ENCODE measurements at places on chromosomes 11 and 22. TPM values are rescaled to one million over a fixed set of nuclear protein-coding genes. Genes with fewer than 3 reads are reported as not detected.

DNA sequence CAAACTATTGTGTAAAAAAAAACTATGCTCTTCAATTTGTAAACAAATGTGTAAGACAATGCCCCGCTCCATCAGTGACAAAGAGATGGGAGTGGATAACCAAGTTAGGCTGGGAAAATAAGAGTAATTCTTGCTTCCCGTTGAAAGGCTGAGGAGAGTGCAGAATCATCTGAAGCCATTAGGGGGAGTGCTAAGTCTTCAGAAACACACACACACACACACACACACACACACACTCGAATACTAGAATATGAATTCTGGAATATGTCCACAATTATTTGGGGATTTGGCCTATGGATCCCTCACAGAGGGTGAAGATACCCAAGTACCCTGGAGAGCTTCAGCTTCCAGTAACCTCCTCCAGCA, 27.8 kb upstream of the ROBO3 start:
- no peak overlapping the region for H3K27ac ChIP-seq
- no peak overlapping the region for H3K4me3 ChIP-seq
- H3K36me3 ChIP-seq, result no peaks in the 10 kb centered on the region
- peaks cover 10% of the 10 kb centered on the region for H3K4me1 ChIP-seq
- DNase-seq, result peak; percentile 64

- no peak overlapping the region for H3K4me3 ChIP-seq
- no peaks in the 10 kb centered on the region for H3K36me3 ChIP-seq
- no peak for DNase-seq
Observed at GRCh38 chr22:46363611-46364321, 28.3 kb downstream of the TRMU start.

DNA sequence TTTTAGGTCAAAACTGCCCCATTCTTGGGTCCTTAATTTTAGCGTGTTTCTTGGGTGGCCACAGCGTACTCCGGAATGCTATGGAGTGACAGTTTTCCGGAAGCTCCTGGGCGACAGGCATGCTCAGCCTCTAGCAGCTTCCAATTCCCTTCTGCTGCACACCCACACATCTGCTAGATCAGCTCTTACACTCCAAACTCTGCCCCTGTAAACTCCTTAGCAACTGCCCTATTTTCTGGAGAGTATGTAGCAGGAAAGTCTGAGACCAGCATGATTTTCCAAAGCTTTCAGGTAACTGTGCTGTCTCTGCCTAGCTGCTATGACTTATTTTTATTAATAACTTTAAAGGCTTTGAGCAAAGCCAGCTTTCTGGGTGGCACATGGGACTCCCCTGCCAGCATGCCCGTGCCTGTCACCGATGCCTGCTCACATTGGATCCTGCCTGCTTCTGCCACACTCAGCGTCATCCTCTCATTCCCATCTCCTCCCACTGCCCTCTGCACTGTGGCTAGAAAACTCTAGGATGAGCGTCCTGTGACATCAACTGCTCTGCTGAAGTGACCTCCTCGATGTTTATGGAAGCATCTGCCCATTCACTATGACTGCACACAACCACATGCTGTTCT, 17.3 kb downstream of the TOLLIP start:
- no peak overlapping the region for H3K4me3 ChIP-seq
- H3K27ac ChIP-seq, result no peak overlapping the region
- H3K36me3 ChIP-seq, result peaks cover 32% of the 10 kb centered on the region

- no peaks in the 10 kb centered on the region for H3K27me3 ChIP-seq
- H3K36me3 ChIP-seq, result no peaks in the 10 kb centered on the region
- DNase-seq, result no peak
- H3K4me3 ChIP-seq, result no peak overlapping the region
Observed at GRCh38 chr22:26725012-26725676, 67.8 kb downstream of the MIAT start.

DNA sequence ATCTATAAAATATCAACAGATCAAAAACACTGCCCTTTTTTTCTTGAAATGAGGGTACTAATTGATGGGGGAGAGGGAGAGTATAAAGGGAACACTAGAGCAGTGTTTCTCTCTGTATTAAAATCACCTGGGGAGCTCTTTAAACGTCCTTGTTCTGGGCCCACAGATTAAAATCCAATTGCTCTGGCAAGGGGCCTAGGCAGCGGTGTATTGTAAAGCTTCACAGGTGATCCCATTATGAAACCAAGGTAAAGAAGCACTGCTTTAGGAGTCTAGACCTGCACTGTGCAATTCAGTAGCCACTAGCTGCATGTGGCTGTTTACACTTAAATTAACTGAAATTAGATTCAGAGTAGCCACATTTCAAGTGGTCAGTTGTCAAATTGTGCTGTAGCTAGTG, 3.0 kb downstream of the AQP11 start:
- DNase-seq, result no peak
- no peak overlapping the region for H3K27ac ChIP-seq
- H3K27me3 ChIP-seq, result no peaks in the 10 kb centered on the region
- H3K4me1 ChIP-seq, result peaks cover 4% of the 10 kb centered on the region

- no peak overlapping the region for H3K27ac ChIP-seq
- H3K4me3 ChIP-seq, result no peak overlapping the region
- DNase-seq, result no peak
- no peaks in the 10 kb centered on the region for H3K4me1 ChIP-seq
- H3K27me3 ChIP-seq, result no peaks in the 10 kb centered on the region
Observed at GRCh38 chr11:120027546-120028180, 110.2 kb downstream of the TRIM29 start.

GRCh38 chr11:119092880-119093842, 8.5 kb downstream of the HMBS start:
- no peaks in the 10 kb centered on the region for H3K27me3 ChIP-seq
- DNase-seq, result peak; percentile 5
- peak overlapping the region; percentile 94 for H3K4me3 ChIP-seq
- H3K27ac ChIP-seq, result peak overlapping the region; percentile 95
- peaks cover 43% of the 10 kb centered on the region for H3K4me1 ChIP-seq

DNA sequence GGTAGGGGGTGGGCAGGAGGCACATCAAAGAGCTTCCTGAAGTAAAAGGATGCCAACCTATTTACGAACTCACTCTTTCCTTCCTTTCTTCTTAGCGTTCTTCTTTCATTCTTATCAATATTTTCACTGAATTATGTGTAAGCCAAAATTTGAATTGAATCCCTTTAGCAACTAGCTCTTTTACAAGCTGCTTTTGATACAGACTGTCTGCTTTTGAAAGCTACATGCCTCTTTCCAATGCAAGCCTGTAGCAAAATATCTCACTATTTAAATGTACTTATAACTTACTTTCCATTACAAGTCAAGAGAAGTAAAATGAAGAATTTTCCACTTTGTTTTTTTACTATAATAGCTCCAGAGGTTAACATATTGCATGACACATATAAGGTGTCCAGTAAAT, 186.6 kb downstream of the NXPE2 start:
- H3K27me3 ChIP-seq, result no peaks in the 10 kb centered on the region
- H3K36me3 ChIP-seq, result no peaks in the 10 kb centered on the region
- no peak overlapping the region for H3K4me3 ChIP-seq

GRCh38 chr11:120424185-120424969, 87.2 kb upstream of the GRIK4 start:
- no peaks in the 10 kb centered on the region for H3K27me3 ChIP-seq
- peaks cover 36% of the 10 kb centered on the region for H3K36me3 ChIP-seq
- H3K4me1 ChIP-seq, result no peaks in the 10 kb centered on the region
- no peak for DNase-seq

- H3K36me3 ChIP-seq, result no peaks in the 10 kb centered on the region
- H3K27ac ChIP-seq, result no peak overlapping the region
Observed at GRCh38 chr11:13304655-13305335, 27.2 kb downstream of the BMAL1 start.

The ACRV1 gene
- total RNA-seq, result not detected

The POU2AF2 gene
- total RNA-seq, result not detected

The PRG2 gene
- 16.4 TPM for total RNA-seq

Data from K562 (cell line).